ENCODE measurements at places on chromosomes 1 and 21.

DNA sequence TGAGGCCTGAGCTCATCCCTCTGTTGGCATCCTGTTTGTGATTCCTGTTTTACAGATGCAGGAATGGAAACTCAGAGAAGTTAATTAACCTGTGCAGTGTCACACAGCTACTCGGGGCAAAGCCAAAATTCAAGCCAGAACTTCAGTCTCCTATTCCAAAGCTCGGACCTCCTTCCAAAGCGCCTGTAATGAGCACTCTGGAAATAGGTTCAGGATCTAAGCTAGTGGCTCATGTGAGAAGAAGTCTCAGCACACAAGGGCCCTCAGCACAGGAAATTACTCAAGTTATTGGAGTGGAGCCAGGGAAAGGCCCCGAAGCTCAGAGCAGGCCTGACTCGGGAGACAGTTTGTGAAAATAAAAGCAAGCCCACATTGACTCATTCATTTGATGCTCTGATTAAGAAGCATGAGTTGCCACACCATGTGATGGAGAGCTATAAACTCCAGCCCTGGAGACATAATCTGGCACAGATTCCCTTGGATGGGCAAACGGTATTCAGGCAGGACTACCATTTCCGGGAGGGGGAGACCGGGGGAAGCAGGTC is 50.6 kb upstream of the LYST start:
- DNase-seq, result no peak

- no peak for DNase-seq
These were observed 57.0 kb downstream of the DISC1 start for GRCh38 chr1:231683439-231684165.

DNA sequence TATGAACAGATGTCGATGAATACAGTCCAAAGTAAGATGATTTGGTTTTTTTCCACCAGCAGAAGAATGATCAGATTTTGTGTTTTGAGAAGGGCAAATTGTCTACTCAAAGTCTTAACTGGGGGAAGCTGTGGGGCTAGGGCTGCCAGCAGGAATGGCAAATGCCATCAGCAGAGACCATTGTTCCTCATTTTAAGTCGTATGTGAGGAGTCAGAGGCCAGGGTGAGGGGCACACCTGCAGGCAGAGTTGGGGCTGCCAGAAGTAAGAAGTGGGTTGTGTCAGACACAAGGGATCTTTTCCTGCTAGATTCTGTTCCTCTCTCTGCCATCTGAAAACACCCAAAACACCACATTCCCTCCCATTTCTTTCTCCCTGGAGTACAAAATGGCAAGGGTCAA is 8.7 kb downstream of the PARK7 start:
- DNase-seq, result no peak

- DNase-seq, result no peak
These were observed 32.6 kb upstream of the FMO2 start for GRCh38 chr1:171152549-171152948.

GRCh38 chr1:90012300-90012699 is 17.4 kb downstream of the ZNF326 start:
- DNase-seq, result no peak

- no peak for DNase-seq
These were observed 47.2 kb downstream of the C1orf21 start for GRCh38 chr1:184433956-184434502.

DNA sequence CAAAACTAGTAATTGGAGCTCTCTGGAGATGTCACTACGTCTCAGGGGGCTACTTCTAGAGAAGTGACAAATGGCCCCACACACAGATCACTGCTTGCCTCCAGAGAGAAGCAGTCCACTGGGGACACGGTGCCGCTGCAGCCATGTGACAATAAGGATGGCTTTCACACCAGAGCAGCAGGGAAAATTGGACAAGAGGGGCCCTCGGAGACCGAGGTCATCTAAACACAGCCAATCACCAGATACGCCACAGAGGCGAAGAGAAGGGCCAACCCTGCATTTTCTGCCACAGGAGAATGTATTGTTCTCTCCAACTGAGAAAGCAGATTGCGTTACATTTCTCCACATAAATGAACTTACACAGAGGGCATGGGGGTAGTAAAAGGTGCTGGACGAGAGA is 51.2 kb upstream of the TIAM1 start:
- no peak for DNase-seq

DNA sequence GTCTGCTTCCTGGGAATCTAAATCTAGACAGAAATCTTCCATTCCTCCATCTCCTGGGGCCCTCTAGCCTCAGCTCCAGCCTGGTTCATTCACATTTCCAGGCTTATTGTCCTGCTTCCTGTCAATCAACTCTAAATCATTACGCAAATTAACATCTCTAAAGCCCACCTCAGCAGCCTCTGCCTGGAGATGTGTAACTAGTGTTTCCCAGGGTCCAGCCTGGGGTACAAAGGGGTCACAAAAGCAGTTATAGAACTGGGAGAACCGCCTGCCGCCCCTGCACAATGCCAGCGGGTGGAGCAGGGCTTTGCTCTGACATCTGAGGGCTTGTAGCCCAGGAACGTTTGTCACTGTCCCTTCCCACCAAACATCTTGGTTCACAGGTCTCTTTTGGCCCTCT is 373.5 kb downstream of the RRAGC start:
- no peak for DNase-seq

- no peak for DNase-seq
These were observed 187.8 kb upstream of the PLD5 start for GRCh38 chr1:242712248-242712647.

DNA sequence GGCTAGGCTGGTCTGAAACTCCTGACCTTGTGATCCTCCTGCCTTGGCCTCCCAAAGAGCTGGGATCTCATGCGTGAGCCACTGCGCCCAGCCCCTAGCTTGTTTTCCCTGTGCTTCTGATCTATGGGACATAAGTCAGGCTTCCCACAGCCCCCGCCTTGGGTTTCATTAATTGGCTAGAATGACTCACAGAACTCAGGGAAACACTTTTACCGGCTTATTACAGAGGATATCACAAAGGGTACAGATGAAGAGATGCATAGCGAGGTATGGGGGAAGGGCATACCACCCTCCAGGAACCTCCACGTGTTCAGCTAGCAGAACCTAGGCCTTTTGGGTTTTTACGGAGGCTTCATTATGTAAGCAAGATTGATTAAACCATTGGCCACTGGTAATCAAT is 1.5 kb upstream of the MAP1LC3C start:
- no peak for DNase-seq
